Femur (tissue), 1 donor: ENCODE measurements at places on chromosomes 2 and 18.

DNA sequence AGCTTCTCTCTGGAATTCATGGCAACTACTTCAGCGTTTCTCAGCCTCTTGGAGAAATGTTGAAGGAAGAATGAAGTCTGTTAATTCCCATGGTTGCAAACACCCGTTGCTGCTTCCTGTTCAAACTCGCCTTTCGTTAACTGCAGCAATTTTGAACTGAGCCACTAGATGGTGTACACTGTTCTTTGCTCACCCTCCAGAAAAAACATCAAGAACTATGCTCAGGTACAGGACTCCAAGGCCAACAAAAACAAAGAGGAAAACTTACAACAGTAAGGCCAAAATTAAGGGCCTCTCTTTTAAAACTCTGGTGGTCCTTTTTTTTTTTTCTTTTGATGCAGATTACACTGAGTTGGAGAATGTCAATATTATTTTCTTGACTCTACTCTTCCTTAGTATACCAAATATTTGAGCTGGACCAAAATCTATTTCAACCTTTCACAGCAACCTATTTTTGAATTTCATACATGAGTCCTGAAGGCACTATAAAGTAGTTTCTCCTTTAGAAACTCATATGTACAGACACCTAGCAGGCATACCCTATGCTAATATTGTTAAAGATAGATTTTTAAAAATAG, 58.2 kb downstream of the KLHL14 start:
- DNase-seq, result peak; percentile 59

DNA sequence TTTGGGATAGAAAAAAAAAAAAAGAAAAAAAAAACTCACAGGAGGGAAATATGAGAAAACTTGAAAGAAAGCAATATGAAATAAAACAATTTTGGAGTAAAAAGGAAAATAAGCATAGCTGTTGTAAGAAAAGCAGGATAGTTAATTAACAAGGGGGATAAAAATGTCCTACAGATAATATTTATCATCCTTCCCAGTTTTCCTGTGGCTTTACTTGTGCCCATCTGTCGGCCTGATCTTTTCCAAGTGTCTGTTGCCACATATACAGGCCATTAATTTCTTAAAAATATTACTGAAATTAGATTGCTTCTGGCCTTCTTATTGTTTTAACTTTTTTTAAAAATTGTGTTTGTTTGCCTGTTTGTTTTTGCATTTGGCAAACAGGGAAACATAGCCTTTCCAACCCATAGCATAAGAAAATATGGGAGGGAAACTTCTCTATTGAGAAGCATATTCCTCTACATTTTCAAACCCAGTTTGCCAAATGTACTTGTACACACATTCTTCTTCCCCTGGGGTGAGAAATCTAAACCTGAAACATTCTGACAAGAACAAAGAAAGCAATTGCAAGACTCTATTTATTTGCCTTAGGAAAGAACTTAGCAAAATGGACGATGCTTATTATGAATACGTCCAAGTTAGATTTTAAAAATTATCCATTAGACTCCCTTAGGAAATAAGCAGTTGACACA, 272.3 kb downstream of the CDH20 start:
- no peak for DNase-seq

DNA sequence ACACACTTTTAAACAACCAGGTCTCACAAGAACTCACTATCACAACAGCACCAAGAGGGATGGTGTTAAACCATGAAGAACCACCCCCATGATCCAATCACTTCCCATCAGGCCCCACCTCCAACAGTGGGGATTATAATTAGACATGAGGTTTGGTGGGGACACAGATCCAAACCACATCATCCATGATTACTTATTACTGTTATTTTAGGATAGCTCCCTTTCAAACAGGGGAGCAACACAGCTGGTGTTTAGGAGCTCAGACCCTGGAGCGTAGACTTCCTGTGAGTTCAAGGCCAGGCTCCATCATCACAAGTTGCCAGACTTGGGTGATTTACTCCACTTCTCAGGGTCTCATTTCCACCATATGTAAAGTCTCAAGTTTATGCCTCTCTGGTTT, 382.7 kb downstream of the HRH4 start:
- peak; percentile 22 for DNase-seq

GRCh38 chr2:220842901-220843665, 729.0 kb downstream of the EPHA4 start:
- no peak for DNase-seq

GRCh38 chr2:161881465-161881864, 192.6 kb downstream of the DPP4 start:
- no peak for DNase-seq

DNA sequence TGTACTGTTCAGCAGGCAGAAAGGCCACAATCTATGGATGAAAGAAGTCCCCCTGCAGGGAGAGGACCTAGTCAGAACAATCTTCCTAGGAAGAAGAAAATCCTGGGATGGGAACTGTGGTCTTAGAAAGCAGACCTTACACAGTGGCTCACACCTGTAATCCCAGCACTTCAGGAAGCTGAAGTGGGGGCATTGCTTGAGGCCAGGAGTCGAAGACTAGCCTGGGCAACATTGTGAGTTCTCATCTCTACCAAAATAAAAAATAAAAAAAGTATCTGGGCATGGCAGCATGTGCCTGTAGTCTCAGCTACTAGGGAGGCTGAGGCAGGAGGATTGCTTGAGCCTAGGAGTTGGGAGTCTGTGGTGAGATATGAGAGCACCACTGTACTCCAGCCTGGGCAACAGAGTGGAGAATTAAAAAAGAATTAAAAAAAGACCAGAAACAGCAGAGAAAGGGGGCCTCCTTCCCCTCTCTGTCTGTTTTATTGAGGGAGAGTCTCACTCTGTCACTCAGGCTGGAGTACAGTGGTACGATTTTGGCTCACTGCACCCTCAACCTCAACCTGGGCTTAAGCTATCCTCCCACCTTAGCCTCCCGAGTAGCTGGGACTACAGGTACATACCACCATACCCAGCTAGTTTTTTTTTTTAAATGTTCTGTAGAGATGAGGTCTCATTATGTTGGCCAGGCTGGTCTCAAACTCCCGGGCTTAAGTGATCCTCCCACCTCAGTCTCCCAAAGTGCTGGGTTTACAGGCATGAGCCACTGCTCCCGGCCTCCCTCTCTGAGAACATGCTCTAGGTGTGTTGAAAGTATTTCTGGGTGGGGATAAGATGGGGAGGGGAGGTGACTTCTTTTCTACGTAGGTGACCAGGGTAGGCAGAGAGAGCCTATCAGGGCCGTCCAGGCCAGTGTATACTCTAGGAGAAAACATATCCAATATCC, 7.4 kb downstream of the RHOB start:
- no peak for DNase-seq

DNA sequence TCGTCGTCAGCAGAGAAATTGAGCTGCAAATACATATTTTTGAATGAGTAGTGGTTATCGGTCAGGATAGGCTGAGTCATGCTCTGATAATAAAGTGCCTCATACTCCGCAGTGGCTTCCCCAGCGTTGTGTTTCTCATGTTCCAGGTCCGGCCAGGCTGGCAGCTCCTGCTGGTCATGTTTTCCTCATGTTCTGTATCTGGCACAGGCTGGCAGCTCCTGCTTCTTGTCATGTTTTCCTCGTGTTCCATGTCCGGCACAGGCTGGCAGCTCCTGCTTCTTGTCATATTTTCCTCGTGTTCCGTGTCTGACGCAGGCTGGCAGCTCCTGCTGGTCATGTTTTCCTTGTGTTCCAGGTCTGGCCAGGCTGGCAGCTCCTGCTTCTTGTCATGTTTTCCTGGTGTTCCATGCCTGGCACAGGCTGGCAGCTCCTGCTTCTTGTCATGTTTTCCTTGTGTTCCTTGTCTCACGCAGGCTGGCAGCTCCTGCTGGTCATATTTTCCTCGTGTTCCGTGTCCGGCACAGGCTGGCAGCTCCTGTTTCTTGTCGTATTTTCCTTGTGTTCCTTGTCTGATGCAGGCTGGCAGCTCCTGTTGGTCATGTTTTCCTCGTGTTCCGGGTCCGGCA, 148.9 kb downstream of the ATP9B start:
- DNase-seq, result no peak

DNA sequence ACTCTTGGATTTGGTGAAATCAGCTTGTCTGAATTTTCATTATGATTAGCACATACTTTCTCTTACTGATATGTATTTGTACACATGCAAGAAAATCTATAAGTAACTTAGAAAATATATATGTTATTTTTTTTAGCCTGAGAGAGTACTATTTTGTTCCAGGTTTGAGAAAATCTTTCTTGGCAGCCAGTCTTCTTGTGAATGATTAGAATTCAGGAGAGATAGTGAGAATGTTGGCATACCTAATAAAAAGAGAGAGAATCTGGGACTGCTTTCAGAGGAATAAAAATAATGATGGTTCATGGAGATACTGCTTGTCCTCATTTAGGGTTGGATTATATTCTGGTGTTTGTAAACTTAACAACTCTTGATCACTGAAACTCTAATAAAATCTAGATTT, 44.4 kb upstream of the RIT2 start:
- no peak for DNase-seq

GRCh38 chr2:171858397-171858958, 35.6 kb downstream of the SLC25A12 start:
- no peak for DNase-seq

DNA sequence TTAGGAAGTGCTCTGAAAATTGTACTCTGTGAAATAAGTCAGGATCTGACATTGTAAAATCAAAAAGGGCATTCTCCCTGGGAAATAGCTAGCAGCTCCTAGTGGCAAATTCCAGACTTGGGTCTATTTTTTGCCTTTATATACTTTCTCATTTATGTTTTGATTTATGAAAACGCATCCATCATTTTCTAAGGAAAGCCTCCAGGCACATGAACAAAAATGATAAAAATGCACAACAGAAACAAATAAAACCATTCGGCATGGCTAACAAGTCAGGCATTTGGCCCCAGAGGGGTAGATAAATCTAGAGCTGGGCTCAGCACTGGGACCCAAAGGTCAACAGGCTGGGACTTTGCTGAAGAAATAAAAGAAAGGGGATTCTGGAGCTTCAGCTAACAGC, 167.0 kb downstream of the BCL11A start:
- no peak for DNase-seq

DNA sequence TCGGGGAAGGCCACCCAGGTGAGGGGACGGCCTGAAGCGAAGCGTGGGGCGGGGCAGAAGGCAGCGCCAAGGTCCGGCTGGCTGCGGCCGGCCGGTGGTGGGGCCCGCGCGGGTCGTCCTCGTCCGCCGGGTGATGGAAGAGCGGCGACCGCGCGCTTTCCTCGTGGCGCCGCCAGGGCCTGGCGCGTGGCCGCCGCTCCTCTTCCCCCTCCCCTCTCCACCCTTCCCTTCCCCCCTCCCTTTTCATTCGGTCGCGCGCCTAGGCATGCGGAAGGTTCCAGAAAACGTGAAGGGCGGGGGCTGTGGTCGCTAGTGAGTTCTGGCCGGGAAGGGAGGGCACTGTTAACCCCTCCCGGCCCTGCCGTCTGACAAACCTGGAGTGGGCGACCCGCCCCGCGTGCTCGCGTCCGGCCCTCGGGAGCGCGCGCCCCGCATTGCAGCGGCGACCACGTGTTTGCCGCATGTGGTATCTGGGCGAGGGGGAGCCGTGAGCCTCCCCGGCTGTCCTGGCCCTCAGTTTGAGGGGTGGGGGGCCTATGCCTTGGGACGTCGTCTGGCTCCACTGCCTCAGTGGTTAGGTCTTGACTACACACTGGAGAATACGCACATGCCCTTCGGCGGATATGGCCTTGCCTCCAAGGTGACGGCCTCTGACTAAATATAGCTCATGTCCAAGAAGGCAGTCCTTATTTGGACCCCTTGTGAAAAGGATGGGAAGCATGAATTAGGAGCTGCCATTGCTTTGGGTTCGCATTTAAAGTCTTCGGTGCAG, 579 bp downstream of the MAT2A start:
- DNase-seq, result peak; percentile 89

DNA sequence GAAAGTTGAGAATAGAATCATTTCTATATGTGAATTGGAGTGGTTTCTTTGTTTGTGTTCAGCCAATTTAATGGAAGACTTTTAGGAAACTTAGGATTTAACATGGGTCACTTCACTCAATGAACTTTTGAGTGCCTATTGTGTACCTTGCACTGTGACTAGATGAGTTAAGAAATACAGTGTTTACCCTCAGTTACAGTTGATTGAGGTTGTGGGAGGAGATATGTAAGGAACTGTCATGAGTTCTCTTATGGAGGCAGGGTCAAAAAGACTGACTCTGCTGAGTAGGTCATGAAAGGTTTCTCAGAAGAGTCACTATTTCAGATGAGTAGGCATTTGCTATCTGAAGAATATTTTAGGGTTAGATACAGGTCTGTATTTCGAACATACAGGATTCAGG, 98.6 kb downstream of the RAB3GAP1 start:
- DNase-seq, result no peak

DNA sequence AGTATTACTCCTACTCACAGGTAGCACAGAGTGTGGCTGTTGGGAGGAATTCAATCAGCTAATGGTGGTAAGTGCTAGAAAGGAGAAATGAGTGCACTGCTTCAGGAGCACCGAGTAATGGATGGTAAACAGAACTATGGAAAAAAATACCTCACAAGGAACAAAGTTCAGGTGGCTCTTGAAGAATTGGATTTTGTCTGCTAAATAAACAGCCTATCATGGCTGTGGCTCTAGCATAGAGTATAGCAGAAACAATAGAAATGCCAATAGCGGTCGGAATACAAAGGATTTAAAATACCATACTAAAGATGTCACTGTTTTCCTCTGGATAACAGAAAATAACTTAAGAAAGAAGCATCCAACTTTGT, 482.5 kb downstream of the NUP35 start:
- no peak for DNase-seq

DNA sequence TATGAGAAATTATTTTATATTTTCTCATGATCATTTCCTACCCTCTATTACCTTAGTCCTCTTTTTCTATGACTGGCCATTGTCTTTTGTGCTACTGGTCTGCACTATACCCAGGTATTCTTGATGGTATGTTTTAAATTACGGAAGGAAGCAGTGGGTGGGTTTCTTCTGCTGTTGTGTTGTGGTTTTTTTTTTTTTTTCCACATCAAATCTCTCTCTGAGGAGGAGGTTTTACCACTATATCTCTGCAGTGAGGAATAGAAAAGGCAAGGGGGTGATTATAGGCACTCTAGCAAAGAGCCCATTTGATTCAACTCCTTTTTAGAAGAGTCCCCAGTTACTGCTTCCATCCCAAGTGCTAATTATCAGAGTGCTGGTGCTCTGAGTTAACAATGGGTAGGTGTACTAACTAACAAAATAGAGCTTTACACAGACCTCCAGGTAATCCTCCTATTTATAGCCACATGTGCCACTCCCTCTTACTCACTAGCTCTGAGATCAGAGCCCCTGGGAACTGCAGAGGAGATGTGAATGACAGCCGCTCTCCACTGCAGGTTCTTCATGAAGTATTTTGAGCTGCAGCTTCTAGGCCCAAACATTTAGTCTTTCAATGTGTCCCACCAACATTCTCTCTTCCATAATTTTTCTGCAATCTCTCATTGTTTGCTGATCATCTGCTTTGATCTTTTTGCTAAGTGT, 301.6 kb upstream of the GULP1 start:
- no peak for DNase-seq
